T1000 (cell line): ENCODE measurements at places on chromosomes 6 and 20.

DNA sequence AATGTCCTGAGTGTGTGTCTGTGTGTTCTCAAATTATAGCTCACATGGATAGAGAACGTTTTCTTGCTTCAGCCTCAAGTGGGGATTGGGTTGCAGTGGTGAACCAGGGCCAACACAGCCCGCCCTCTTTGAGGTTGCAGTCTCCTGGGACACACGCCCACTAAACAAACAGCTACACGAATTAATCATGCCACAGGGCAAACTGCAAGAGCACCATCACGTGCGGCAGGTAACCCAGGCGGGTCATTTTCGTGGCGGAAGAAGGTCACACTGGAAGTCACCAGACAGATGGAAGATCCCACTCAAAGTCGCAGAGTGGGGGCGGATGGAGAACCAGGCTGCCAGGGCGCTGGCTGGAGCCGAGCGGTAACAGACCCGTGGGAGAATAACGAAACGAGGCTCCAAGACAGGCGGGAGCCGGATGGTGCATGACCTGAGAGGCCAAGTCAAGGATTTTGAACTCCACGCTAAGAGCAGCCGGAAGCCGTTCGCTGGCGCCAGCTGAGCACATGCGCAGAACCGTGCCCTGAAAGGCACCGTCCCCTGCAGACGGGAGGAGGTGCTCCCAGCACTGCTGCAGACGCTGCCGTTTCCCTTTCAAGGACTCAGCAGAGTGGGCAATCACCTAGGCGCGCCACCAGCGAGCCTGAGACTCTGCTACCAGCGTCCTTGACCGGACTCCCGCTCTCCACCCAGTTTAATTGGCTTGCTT lies 10.7 kb downstream of the DLL1 start:
- no peak for DNase-seq

DNA sequence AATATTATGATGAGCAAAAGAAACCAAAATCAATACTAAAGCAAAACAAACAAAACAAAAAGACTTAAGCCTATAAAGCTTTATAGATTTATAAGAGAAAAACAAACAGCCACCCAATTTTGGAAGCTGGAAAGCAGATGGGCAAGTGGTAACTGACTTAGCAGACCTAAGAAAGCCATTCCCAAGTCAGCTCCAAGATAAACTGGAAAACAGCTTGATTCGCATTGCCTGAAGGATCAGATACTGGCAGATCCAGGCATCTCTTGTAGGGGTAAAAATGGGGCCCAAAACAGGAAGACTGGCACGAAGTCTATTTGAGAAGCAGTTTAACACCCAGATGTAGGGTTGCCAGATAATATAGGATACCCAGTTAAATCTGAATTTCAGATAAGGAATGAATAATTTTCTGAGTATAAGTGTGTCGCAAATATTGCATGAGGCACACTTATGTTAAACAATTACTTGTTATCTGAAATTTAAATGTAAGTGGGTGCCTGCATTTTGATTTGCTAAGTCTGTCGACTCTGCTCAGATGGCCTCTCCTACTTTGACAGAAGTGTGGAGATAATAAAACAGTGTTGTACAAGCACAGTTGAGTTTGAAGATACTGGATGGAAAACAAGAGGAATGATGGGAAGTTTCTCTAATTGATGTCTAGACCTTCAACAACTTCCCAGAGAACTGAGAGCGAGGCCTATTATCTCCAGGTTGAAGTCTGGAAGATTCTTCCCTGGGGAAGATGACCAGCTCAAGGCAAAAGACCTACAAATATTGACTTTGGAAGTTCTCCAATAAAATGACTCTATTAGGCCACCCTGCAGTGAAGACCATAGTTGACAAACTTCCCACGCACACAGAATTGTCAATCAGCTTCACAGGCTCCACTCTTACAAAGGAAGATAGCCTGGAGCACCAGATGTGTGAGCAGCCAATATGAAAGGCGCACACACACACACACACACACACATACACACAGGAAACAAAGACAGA lies 113.4 kb downstream of the FAM50B start:
- DNase-seq: no peak

- DNase-seq: no peak
These were observed 29.5 kb upstream of the LYRM2 start for GRCh38 chr6:89667872-89668556.

- no peak for DNase-seq
These were observed 103.1 kb downstream of the BMP2 start for GRCh38 chr20:6870559-6870958.

GRCh38 chr6:44381739-44382138 lies 5.8 kb upstream of the CDC5L start:
- no peak for DNase-seq
